ENCODE measurements at places on chromosomes 3 and 15.

DNA sequence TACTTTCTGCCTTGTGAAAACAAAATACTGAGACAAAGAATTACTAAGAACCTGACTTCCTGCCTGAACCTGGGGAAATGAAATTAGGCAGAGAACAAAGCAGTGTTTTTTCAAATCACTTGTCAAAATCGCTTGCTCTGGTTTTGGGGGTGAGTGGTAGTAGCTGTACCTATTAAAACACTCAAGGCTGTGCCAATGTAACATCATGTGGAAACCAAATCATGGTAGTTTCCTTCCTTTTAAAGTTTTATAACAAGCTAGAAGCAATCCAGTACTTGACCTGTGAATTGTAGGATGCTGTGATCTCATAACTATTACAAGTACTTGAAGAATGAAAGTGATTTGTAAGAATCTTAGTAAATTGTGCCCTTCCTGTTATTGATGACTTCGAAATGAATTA, 6.7 kb downstream of the CMTM8 start:
- no peak for DNase-seq

- no peak for DNase-seq
These were observed 81.8 kb upstream of the MRPS22 start for GRCh38 chr3:139261754-139262586.

DNA sequence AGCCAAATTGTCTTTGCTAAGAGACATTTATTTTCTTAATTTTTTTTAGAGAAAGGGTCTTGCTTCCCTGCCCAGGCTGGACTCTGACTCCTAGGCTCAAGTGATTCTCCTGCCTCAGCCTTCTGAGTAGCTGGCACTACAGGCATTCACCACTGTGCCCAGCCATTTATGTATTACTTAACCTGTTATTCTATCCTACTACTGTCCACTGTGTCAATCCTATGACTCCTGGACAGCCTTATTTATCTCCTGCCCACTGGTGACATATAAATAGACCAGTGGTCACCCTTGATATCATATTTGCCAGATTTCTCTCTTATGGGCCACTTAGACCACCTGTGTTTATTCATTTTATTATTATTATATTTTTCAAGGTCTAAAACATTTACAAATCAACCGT, 161.4 kb downstream of the ROBO1 start:
- DNase-seq: no peak

GRCh38 chr3:159158213-159158612, 356.4 kb downstream of the MFSD1 start:
- DNase-seq: no peak

GRCh38 chr3:177201700-177202397, 4.6 kb upstream of the TBL1XR1 start:
- DNase-seq: peak; percentile 85

GRCh38 chr3:11185564-11186317, 31.4 kb downstream of the HRH1 start:
- DNase-seq: no peak

- DNase-seq: no peak
These were observed 121.0 kb downstream of the TFDP2 start for GRCh38 chr3:142028243-142028777.

- no peak for DNase-seq
These were observed 657.7 kb upstream of the CCDC54 start for GRCh38 chr3:106719583-106719982.

DNA sequence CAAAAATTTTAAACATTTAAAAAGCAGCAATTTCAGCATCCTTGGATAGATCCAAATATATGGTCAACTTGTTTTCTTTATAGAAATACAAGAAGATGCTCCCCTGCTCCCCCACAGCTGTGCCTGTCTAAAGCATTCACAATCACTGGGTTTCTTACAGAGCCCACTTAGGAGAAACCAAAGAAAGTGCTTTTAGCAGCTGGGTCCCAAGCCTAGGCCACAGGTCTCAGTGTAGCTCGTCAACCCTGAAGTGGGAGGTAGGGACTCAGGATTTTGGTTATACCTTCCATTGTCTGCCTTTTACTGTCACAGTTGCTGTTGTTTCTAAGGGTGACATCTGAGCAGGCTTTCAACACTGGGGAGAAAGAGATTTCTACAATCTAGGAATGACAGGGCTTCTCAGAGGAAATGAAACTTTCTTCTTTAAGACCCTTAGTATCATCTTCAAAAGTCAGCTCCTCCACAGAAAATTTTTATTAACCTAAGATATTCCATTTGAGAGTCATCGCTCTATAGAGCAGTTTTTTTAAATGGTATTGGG, 199.3 kb upstream of the CMC1 start:
- no peak for DNase-seq

Measured in natural killer cell treated with Interleukin-12 subunit alpha and Interleukin-12 subunit beta and Interleukin-15 and Interleukin-18, amount 100 ng/mL, for 72 hours (primary cell).